ENCODE measurements at places on chromosomes 4 and X. TPM values are rescaled to one million over a fixed set of nuclear protein-coding genes. Genes with fewer than 3 reads are reported as not detected.

Gene BBS12
- 3.8 TPM for total RNA-seq

Gene RTL9
- 0.02 TPM for total RNA-seq

Gene IL21
- not detected for total RNA-seq

Gene SSX5
- total RNA-seq = not detected

Gene AKAP14
- not detected for total RNA-seq

Gene TLR10
- total RNA-seq = not detected

Gene GPR173
- total RNA-seq = 1.2 TPM

Data from NCI-H460 (cell line).